Psoas muscle (tissue), 8 donors: ENCODE measurements at places on chromosomes 7 and 10. TPM values are rescaled to one million over a fixed set of nuclear protein-coding genes. Genes with fewer than 3 reads are reported as not detected.

GRCh38 chr7:88771417-88771816 lies 11.9 kb downstream of the ZNF804B start:
- no peaks in the 10 kb centered on the region for H3K36me3 ChIP-seq
- no peaks in the 10 kb centered on the region for H3K27me3 ChIP-seq
- no peak for DNase-seq
- no peak overlapping the region for H3K27ac ChIP-seq
- H3K4me1 ChIP-seq = no peaks in the 10 kb centered on the region
- no peak overlapping the region for H3K4me3 ChIP-seq

DNA sequence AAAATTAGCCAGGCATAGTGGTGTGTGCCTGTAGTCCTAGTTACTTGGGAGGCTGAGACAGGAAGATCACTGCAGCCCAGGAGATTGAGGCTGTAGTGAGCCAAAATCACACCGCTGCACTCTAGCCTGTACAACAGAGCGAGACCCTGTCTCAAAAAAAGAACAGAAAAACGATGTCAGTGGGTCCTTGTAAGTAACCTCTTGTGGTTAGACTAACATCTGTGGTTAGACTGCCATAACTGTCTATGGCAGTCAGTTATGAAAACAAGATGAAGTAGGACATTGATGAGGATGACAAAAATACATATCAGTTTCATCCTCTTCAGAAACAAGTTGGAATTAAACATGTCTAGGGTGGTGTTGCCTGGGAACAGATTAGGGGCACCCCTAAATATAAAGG lies 53.3 kb downstream of the AKAP9 start:
- no peak for DNase-seq
- no peak overlapping the region for H3K27ac ChIP-seq
- H3K27me3 ChIP-seq = no peaks in the 10 kb centered on the region
- no peak overlapping the region for H3K4me3 ChIP-seq

NUDCD3 gene
- 97.7 TPM for total RNA-seq

TCAF2 gene
- 0.97 TPM for total RNA-seq

RBP4 gene
- 1.3 TPM for total RNA-seq

DNA sequence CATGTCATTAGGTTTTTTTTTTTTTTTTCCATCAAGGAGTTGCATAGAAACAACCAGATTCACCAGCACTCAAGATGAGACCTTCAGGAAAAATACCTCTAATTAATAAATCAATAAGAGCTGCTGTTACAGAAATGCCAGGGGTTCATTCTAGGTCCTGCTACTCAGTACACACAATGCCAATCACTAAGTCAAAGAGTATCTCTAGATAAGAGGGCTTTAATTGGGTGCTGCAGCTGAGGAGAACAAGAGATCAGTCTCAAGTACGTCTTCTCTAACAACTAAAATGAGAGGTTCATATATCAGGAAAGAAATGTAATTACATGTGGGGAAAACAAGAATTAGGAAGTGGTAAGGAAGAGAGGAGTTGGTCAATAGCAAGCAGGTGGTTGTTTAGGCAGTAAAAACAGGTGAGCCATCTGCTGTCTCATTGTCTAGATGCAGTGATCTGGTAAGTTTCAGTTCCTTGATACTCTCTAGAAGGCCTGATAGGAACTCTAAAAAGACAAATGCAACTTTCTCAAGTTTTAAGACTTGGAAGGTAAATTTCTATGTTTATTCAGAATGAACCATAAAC lies 272.9 kb upstream of the ZWINT start:
- no peaks in the 10 kb centered on the region for H3K36me3 ChIP-seq
- H3K4me1 ChIP-seq = no peaks in the 10 kb centered on the region
- H3K27me3 ChIP-seq = no peaks in the 10 kb centered on the region

HTR5A gene
- not detected for total RNA-seq

- H3K4me1 ChIP-seq = peaks cover 4% of the 10 kb centered on the region
- H3K4me3 ChIP-seq = no peak overlapping the region
- H3K36me3 ChIP-seq = no peaks in the 10 kb centered on the region
- DNase-seq = no peak
These were observed 152.2 kb upstream of the TCF7L2 start for GRCh38 chr10:112797855-112798254.

- no peak for DNase-seq
- H3K27ac ChIP-seq = no peak overlapping the region
- H3K4me3 ChIP-seq = no peak overlapping the region
These were observed 455.8 kb downstream of the XPNPEP1 start for GRCh38 chr10:109467551-109467950.

NKX6-2 gene
- total RNA-seq = not detected

GRCh38 chr10:101140084-101140949 lies 9.2 kb downstream of the TLX1 start:
- no peaks in the 10 kb centered on the region for H3K36me3 ChIP-seq
- DNase-seq = no peak
- H3K27me3 ChIP-seq = peaks cover 40% of the 10 kb centered on the region
- H3K4me1 ChIP-seq = peaks cover 6% of the 10 kb centered on the region
- no peak overlapping the region for H3K27ac ChIP-seq

- H3K27ac ChIP-seq = no peak overlapping the region
- H3K36me3 ChIP-seq = no peaks in the 10 kb centered on the region
- no peak for DNase-seq
- no peak overlapping the region for H3K4me3 ChIP-seq
These were observed 299.7 kb upstream of the AKR1E2 start for GRCh38 chr10:4526311-4526731.

CYP26C1 gene
- not detected for total RNA-seq

GATA3 gene
- total RNA-seq = 1.1 TPM
